ENCODE measurements at places on chromosomes 3 and 15. TPM values are rescaled to one million over a fixed set of nuclear protein-coding genes. Genes with fewer than 3 reads are reported as not detected.

Gene LPCAT4
- total RNA-seq: 159 TPM

Gene C2CD4B
- 0.75 TPM for total RNA-seq

Gene THSD4
- 11.5 TPM for total RNA-seq

Gene PRR23C
- not detected for total RNA-seq

Gene IL17RB
- total RNA-seq: 37.1 TPM

Gene SPTBN5
- 4.4 TPM for total RNA-seq

Gene KIF7
- 4.2 TPM for total RNA-seq

Gene ROPN1B
- 1.3 TPM for total RNA-seq

Gene MAP6D1
- 56.5 TPM for total RNA-seq

Gene TADA3
- total RNA-seq: 59.1 TPM

Gene LOXL1
- total RNA-seq: 2.5 TPM

Gene ZKSCAN7
- 4.8 TPM for total RNA-seq

Gene GP9
- not detected for total RNA-seq

Gene SHC4
- 9.4 TPM for total RNA-seq

Gene PCSK6
- total RNA-seq: 78.4 TPM

Gene ISLR
- total RNA-seq: 26.9 TPM

Gene FGD5
- 9.8 TPM for total RNA-seq

Gene DHX36
- total RNA-seq: 68.1 TPM

Gene GOLGA6B
- not detected for total RNA-seq

Gene ANKRD34C
- 5.5 TPM for total RNA-seq

Gene ADAMTS9
- 23.4 TPM for total RNA-seq

Gene GOLGA8H
- 1.1 TPM for total RNA-seq

Gene TF
- total RNA-seq: 3,280 TPM

Gene GCNT3
- not detected for total RNA-seq

Gene RTP4
- total RNA-seq: 1.9 TPM

Gene MUC4
- not detected for total RNA-seq

Gene SEC62
- 224 TPM for total RNA-seq

Gene KCNMB3
- total RNA-seq: 5.2 TPM

Gene RARRES1
- 1.6 TPM for total RNA-seq

Gene CHST2
- 22.7 TPM for total RNA-seq

Gene CD200
- total RNA-seq: 80.2 TPM

Gene LRRIQ4
- total RNA-seq: not detected

Gene CD80
- 0.55 TPM for total RNA-seq

Gene MAP1A
- 650 TPM for total RNA-seq

Gene PLSCR5
- total RNA-seq: not detected

Gene ZNF774
- total RNA-seq: 27.5 TPM

Gene C3orf49
- total RNA-seq: not detected

Gene ISG20
- total RNA-seq: 8.6 TPM

Gene LRCH3
- total RNA-seq: 56.0 TPM

Gene GOLIM4
- 41.7 TPM for total RNA-seq

Gene MEGF11
- 14.4 TPM for total RNA-seq

Gene GBE1
- 14.6 TPM for total RNA-seq

Gene GOLGA8R
- 7.1 TPM for total RNA-seq
